T-helper 2 cell (primary cell): ENCODE measurements at places on chromosomes 7 and 10.
A peak's percentile ranks its signal among the peaks of the same experiment; 100 is the strongest.

DNA sequence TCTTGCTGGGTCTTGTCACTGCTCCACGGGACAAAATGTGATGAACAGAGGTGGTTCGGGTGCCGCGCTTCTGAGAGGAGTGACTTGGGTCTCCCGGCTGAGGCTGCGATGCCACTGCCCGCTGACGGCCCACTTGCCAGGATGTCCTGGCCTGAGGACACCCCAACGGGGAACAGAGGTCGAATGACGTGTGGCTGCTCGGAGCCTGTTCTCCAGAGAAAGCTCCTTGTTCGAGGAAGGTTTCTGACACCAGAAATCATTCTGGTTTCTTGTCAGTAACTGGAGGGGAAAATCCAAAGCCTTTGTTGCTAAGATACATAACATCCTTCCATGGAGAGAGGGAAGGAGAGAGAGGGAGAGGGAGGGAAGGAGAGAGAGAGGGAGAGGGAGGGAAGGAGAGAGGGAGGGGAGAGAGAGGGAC lies 236.4 kb downstream of the WDR37 start:
- DNase-seq: no peak

- DNase-seq: no peak
Measured at GRCh38 chr7:7138897-7139296, 43.4 kb upstream of the C1GALT1 start.

GRCh38 chr7:139838276-139838675 lies 9.2 kb downstream of the TBXAS1 start:
- no peak for DNase-seq

- DNase-seq: no peak
Measured at GRCh38 chr10:239109-239508, 103.9 kb downstream of the ZMYND11 start.

DNA sequence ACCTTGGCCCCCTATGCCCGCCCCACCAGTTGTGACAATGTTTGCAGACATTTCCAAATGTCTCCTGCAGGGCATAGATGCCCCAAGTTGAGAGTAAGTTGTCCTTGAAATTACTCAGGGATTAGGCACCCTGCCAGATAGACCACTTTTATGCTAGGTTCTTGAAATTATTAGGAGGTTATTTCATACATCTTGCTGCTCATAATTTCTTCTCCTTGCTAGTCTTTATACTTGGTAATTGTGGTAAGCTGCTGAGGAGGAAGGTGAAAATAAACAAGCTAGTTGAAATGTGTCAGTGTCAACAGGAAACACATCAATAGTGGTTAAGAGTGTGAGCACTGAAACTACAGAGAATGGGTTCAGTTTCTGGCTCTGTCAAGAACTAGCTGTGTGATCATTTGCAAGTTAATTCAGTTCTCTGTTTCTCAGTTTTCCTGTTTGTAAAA lies 63.7 kb upstream of the AOAH start:
- DNase-seq: no peak

GRCh38 chr10:122713091-122713885 lies 13.6 kb upstream of the C10orf120 start:
- DNase-seq: no peak

DNA sequence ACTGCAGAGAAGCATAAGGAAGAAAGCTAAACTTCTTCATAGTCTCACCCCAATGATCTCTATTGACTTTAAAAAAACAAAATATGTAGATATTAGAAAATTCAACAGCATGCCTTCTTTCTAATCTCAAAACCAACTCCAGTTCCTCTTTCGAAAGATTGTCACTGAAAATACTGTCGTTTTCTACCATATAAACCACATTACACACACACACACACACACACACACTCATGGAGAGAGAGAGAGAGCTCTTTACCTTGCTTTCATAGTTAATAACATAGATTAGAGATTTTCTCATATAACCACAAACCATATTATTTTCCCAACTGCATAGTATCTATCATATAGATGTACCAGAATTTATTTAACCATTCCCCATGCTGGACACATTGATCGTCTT lies 296.2 kb upstream of the MGMT start:
- DNase-seq: no peak

DNA sequence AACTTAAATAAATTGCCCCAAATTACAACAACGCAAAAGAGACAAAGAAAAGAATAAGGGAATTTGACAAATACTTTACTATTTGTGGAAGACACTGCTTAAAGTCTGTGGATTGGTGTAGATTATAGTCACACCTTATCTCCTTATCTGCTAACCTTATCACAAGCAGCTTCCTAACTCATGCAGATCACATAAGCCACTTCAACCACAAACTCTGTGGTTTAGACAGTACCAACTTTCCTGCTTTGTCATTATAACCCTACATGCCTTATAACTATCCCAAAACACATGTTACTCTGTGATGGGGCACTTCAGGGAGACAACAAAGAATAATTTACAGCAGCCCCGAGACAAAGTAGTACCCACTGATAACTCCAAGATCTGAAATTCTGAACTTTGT lies 41.5 kb upstream of the PPP3CB start:
- DNase-seq: peak; percentile 81

DNA sequence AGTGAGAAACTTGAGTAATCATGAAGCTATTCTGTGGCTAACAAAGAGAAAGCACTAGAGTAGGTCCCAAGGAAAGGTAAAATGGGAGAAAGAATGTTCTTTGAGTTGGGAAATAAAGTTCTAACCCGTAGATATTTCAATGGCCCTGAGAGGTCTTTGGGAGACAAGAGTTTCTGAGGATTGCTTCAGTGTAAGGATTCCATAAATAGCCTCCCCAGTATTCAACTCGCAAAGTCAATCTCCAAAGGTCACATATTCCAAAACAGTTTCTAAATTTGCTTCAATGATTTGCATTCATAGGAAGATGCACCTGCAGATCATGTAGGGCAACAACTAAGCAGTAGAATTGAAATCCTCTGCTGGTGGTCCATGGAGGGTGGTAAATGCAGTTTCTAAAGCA lies 238.5 kb downstream of the TMEM178B start:
- no peak for DNase-seq

DNA sequence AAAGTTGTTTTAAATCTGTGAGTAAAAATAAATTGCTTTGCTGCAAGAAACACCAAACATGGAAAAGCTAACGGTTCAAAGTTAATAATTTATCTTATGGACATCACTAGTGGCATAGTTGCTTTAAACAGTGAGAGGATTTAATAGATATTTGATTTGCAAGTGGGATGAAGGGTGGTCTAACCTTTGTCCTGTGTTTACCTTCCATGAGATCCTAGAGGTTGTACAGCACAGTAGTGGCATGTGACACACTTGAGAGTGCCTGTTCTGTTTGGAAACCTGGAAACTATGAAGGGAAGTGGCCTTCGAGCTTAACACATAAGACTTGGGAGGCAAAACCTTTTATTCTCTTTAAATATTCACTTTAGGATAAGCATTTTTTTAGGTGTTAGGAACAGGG lies 16.0 kb downstream of the EGFR start:
- DNase-seq: no peak

DNA sequence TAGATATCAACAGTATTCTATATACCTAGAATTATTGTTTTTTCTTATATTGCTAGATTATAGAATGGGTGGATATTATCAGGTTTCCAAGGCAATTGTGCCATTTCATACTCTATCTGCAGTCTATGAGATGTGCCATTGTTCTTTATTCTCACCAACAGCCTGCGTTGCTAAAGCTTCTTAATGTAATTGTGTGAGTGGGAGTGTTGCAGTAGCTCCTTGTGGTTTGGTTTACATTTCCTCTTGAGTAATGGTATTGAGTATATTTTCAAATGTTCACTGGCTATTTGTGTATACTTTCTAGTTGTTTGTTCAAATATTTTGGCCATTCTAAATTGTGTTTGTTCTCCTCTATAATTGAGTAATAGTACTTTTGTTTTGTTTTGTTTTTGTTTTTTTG lies 199.2 kb downstream of the TFEC start:
- no peak for DNase-seq

GRCh38 chr7:132935608-132936007 lies 146.3 kb downstream of the CHCHD3 start:
- no peak for DNase-seq

DNA sequence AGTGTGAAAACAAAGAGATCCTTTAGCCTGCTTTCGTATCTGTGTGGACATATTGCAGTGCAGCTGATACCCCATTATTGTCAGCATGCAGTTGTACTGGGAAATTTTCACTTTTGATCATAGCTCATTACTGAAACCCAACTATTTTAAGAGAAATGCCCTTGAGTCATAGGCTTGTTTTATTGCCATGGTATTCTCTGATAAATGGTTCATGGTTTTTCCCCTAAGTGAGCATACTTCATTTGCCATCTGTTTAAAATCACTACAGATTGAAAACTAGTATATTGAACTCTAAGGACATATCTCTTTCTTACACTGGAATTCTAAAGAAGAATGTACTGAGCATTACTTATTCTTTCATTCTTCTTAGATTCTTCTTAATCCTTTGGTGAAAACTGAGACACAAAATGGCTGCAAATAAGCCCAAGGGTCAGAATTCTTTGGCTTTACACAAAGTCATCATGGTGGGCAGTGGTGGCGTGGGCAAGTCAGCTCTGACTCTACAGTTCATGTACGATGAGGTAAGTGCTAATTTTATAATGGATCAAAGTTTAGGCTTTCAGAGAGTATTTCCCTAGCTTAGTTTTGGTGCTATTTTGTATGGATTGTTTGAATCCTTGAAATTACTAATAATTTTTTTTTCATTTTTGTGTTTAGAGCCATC lies 63.0 kb downstream of the RALA start:
- no peak for DNase-seq

DNA sequence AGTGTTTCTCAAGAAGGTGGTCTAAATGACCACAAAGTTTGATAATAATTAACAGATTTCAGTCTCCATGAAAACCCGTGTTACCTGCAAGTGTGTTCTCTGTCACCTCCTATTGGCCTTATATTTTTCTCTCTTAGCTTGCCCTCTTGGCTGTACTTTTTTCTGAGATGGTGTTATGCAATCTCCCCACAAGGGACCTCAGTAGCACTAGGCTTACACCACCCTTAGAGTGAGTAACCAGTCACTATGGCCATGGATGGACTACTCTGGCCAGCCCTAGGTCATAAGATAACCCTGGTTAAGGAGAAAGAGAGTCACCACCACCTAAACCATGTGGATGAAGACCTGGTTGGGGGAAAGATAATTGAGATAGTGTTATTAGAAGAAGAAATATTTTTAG lies 76.8 kb downstream of the NPSR1 start:
- DNase-seq: no peak

GRCh38 chr7:55361560-55361959 lies 3.6 kb upstream of the LANCL2 start:
- DNase-seq: no peak

GRCh38 chr10:61487506-61487905 lies 34.3 kb upstream of the TMEM26 start:
- no peak for DNase-seq

DNA sequence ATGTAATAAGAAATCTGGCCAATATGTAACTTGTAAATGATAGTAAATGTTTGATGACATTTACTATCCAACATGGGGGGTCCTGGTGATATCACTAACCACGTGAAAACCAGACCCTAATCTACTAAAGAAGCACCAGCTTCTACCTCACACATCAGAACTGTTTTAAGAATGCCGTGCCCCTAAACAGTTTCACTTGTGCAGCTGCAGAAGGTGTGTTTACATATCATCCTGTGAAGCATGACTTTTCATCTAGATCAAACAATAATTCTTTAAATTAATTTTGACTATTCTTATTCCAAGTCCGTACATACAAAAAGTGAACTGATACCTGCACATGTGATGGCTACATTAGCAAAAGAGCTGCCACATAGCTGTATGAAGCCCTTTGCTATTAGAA lies 61.0 kb downstream of the STEAP1B start:
- DNase-seq: no peak

GRCh38 chr7:145986248-145986874 lies 130.2 kb upstream of the CNTNAP2 start:
- no peak for DNase-seq

GRCh38 chr7:823649-824048 lies 8.6 kb upstream of the SUN1 start:
- no peak for DNase-seq

- no peak for DNase-seq
Measured at GRCh38 chr10:78721231-78721630, 347.5 kb upstream of the ZMIZ1 start.

- DNase-seq: no peak
Measured at GRCh38 chr7:135599471-135599870, 41.8 kb downstream of the NUP205 start.

- DNase-seq: no peak
Measured at GRCh38 chr10:113484487-113484886, 68.4 kb upstream of the HABP2 start.

DNA sequence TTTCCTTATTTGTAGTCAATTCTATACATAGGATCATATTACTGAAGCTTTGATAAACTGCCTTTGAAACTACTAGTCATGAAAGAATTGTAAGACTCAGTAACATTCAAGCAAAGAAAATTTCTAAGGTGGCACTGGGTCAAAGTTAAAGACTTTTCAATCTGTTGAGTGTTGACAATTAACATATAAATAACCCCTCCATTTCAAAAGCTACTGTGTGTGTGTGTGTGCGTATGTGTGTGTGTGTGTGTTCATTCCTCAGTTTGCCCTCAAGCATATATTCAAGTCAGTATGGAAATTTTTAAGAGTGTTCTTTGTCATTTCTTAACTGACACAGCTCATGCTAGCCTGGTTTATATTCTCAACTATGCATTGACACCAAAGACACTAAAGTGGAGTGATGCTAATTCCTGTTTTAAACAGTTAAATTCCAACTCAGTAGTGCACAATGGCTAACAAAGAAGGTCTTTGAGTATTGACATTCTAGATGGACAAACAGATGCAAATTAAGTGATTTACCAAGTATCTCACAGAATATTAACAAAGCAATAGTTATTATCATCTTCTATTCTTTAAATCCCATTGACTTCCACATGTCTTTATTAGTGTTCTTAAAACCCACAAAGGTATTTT lies 314.8 kb upstream of the GRM3 start:
- DNase-seq: no peak

DNA sequence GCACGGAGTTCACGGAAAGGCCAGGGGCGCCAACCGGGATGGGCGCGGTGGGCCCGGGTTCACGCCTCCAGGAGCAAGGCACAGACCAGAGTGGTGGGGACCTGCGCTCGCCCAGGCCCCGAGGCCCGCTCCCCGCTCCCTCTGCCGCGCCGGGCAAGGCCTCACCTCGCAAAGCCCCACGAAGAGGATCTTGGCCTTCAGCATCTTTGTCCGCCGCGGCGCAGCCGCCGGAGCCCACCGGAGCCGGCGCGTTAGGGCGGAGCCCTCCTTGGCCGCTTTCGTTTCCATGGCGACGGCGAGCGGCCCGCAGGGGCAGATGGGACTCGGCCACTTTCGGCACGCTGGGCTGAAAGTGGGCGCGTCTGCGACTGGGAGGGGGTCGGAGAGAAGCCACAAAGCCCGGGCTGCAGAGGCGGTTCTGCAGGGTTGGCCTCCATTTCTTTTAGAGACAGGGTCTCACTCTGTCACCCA lies 944.4 kb upstream of the ZNF722 start:
- no peak for DNase-seq

GRCh38 chr10:13608246-13608853 lies 21.6 kb downstream of the PRPF18 start:
- DNase-seq: no peak

DNA sequence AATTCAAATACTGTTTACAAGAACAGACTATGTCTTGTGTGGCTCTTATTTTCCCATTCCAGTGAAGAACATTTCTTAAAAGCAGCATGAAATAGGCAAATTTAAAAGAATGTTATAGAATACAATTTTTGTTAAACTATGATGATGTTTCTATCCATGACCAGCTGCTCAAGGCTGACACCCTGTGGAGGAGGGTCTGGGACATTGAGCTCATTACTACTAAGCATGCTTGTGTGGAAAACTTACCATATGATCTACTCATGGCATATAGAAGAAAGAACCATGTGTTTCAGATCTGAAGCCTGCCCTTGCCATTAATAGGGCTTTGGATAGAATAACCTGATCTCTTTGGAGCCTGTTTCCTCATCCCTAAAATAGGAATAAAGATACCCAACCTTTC lies 125.0 kb downstream of the FOXP2 start:
- no peak for DNase-seq
